ENCODE measurements at places on chromosomes 6 and 20.

DNA sequence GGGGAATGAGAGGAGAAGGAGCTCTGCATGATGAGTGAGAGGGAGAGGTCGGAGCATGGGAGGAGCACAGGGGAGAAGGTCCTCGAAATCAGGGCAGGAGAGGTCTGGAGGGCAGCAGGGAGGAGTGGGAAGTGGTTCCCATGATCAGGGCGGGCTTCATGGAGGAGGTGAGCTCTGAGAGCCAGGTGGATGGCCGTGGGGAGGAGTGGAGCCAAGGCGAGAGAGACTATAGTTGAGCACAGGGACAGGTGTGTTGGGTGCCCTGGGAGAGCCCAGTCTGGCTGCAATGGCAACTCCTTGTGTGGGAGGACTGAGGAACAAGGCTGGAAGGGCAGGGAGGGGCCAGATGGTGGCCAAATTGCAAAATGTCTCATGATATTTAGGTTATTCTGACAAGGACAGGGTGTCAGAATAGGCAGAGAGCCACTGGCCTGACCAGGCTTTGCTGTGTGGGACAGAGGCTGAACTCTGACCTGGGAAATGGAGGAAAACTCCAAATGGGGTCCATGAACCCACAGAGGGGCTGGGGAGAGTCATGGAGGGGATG lies 21.4 kb downstream of the TTBK1 start:
- no peaks in the 10 kb centered on the region for H3K36me3 ChIP-seq
- no peak for DNase-seq

- H3K36me3 ChIP-seq = no peaks in the 10 kb centered on the region
- H3K4me3 ChIP-seq = no peak overlapping the region
- no peak for DNase-seq
- peak overlapping the region; percentile 60 for H3K27ac ChIP-seq
These were observed 31.2 kb downstream of the CITED2 start for GRCh38 chr6:139343052-139343750.

DNA sequence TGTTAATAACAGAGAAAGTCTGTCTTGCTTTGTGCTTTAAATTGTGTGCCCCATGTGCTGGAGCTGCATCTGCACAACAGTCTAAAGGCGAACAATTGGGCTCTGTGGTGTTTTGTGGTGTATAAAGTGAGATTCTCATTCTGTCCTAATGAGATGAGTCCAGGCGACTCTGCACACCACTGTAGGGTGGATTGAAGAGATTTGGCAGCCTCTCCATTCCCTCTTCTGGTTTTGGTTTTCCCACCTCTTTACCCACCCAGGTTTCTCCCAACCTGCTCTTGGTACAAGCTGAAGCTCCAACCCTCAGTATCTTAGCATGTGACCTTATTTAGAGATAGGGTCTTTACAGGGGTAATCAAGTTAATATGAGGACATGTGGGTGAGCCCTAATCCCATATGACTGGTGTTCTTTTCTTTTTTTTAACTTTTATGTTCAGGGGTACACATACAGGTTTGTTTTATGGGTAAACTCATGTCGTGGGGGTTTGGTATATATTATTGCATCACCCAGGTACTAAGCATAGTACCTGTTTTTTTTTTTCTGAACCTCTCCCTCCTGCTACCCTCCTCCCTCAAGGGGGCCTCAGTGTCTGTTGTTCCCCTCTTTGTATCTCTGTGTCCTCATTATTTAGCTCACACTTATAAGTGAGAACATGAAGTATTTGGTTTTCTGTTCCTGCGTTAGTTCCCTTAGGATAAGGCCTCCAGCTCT lies 217.6 kb upstream of the DTNBP1 start:
- no peaks in the 10 kb centered on the region for H3K27me3 ChIP-seq
- peaks cover 42% of the 10 kb centered on the region for H3K4me1 ChIP-seq
- no peak overlapping the region for H3K4me3 ChIP-seq
- DNase-seq = no peak
- peak overlapping the region; percentile 93 for H3K27ac ChIP-seq
- H3K36me3 ChIP-seq = no peaks in the 10 kb centered on the region

DNA sequence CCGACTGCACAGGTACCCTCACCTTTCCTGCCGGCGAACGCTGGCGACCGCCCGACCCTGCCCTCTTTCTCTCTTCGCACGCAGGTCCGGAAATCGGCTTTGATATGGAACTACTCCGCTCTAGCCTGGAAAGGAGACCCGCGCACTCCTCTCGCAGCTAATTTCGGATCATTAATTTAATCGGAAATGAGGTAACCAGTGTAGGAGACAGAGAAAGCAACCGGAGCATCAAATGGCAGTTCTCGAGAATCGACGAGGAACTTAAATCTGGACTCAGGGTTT lies 949 bp upstream of the ATXN1 start:
- no peaks in the 10 kb centered on the region for H3K27me3 ChIP-seq
- H3K27ac ChIP-seq = peak overlapping the region; percentile 92

DNA sequence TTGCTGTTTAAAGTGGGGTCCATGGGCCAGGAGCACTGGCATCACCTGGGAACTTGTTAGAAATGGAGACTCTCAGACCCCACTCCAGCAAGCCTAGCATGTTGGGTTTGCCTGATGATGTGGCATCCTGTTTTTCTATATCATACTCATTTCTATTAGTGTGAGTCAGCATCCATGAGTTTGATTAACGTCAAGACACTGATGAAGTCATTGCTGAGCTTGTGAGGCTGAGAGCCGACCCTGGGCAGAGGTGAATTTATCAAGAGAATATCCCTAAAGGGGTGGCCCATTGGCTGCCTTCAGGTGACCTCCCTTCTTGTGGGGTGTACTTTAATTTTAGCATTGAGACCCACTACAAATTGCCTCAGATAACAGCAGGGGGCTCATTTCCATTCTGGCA lies 43.4 kb upstream of the RNF144B start:
- H3K27ac ChIP-seq = peak overlapping the region; percentile 47
- no peak overlapping the region for H3K4me3 ChIP-seq
- no peaks in the 10 kb centered on the region for H3K36me3 ChIP-seq
- peaks cover 12% of the 10 kb centered on the region for H3K27me3 ChIP-seq

DNA sequence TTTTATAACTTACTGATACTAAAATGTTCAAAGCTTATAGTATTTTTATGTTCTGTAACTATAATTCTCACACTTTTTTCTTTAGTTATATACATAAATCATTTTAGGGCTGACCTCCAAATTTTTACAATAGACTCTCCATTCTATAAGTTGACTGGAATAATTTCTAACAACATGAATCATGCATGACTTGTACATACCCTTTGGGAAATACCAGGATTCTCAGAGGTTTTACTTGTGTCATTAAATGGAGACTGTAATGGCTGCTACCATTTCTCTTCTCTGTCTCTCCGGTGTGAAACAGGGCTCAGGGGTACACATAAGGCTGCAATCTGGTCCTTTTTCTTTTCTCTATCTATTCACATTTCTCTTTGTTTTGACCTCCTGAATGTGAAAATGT lies 222.2 kb upstream of the FLRT3 start:
- H3K36me3 ChIP-seq = no peaks in the 10 kb centered on the region
- no peak overlapping the region for H3K4me3 ChIP-seq
- no peaks in the 10 kb centered on the region for H3K27me3 ChIP-seq
- H3K27ac ChIP-seq = no peak overlapping the region

- H3K4me3 ChIP-seq = no peak overlapping the region
- H3K27ac ChIP-seq = no peak overlapping the region
- H3K36me3 ChIP-seq = no peaks in the 10 kb centered on the region
These were observed 779.3 kb upstream of the CITED2 start for GRCh38 chr6:140153703-140154102.

DNA sequence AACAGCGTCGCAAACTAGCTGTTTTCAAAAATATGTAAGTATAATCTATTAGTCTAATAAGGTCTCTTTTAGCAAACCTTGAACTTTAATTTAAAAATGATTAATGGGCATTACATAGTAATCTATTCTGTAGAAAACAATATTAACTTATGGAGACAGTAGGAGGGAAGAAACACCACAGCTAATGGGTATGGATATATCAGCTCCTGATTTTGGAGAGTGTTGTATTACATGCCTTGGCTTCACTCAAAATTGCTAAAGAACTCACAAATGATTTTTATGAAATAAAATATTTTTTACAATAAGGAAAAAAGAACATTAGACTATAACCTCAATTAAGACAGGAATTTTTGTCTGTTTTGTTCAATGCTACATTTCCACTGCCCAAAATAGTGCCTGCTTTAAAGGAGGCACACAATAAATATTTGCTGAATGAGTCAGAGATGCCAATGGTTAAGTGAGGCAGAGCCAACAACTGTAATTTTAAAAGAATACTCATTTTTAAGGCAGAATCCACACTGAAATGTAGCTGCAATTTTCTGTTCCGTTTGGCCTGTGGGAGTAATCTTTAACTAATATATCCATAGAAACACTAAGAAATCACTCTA lies 15.7 kb downstream of the ATG5 start:
- peaks cover 50% of the 10 kb centered on the region for H3K4me1 ChIP-seq
- no peaks in the 10 kb centered on the region for H3K27me3 ChIP-seq
- H3K4me3 ChIP-seq = no peak overlapping the region
- no peak overlapping the region for H3K27ac ChIP-seq
- no peak for DNase-seq
- peaks cover 76% of the 10 kb centered on the region for H3K36me3 ChIP-seq

DNA sequence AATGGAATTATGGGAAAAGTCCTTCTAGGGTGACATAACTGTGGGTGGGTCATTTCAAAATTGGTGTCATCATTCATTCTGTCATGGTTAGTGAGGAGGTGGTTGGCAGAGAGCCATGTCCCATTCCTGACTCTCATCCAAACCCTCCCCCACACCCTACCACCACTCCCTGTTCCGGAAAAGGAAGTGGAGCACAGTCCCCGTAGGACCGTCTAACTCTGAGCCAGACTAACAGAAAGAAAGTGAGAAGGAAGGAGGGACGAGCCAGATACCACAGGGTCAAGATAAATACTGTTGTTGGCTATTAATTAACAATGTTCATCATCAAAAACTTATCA lies 4.8 kb downstream of the TRIM10 start:
- peaks cover 19% of the 10 kb centered on the region for H3K4me1 ChIP-seq
- no peak overlapping the region for H3K27ac ChIP-seq
- peaks cover 45% of the 10 kb centered on the region for H3K27me3 ChIP-seq
- H3K36me3 ChIP-seq = no peaks in the 10 kb centered on the region
- DNase-seq = no peak
- H3K4me3 ChIP-seq = no peak overlapping the region

DNA sequence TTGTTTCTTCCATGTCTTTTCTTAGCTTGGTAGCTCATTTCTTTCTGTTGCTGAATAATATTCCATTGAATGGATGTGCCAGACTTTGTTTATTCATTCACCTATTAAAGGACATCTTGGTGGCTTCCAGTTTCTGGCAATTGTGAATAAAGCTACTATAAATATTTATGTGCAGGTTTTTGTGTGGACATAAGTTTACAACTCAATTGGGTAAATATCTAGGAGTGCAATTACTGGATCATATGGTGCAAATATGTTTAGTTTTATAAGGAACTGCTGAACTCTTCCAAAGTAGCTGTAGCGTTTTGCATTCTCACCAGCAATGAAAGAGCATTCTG lies 16.8 kb upstream of the SDCBP2 start:
- no peak overlapping the region for H3K4me3 ChIP-seq
- peaks cover 28% of the 10 kb centered on the region for H3K4me1 ChIP-seq
- no peak overlapping the region for H3K27ac ChIP-seq

DNA sequence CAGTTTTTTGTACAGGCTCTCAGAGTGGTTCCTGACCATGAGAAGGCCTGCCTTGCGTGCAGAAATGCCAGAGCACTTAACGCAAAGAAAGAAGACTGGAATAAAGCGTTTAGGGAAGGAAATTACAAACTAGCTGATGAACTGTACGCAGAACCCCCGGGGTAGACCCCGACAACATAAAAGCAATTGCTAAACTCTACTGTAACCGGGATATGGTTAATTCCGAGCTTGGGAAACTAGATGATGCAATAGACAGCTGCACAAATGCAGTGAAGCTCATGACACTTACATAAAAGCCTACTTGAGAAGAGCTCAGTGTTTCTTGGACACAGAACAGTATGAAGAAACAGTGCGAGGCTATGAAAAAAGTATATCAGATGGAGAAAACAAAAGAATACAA lies 35.7 kb downstream of the CITED2 start:
- H3K27me3 ChIP-seq = no peaks in the 10 kb centered on the region
- no peak overlapping the region for H3K27ac ChIP-seq
- H3K4me3 ChIP-seq = no peak overlapping the region

DNA sequence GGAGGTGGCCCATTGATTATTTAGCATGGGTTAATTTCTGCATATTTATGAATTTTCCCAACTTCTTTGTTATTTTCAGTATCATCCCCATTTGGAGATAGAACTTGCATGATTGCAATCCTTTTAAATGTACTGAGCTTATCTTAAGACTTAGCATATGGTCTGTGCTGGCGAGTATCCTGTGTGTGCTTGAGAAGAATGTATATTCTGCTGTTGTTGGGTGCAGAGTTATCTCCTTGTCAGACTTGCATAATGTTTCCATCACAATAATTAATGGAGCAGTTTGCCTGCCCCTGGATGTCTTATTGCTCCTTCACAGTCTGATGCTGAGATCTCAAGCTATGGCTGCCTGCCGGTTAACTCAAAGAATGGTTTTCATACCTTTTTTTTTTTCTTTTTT lies 112.6 kb downstream of the CDYL start:
- peaks cover 47% of the 10 kb centered on the region for H3K4me1 ChIP-seq
- no peaks in the 10 kb centered on the region for H3K27me3 ChIP-seq
- H3K4me3 ChIP-seq = no peak overlapping the region
- no peak overlapping the region for H3K27ac ChIP-seq
- no peak for DNase-seq

GRCh38 chr20:9075264-9076095 lies 6.6 kb downstream of the PLCB4 start:
- H3K36me3 ChIP-seq = no peaks in the 10 kb centered on the region
- H3K4me1 ChIP-seq = no peaks in the 10 kb centered on the region
- H3K27ac ChIP-seq = no peak overlapping the region
- H3K27me3 ChIP-seq = peaks cover 6% of the 10 kb centered on the region
- DNase-seq = no peak
- H3K4me3 ChIP-seq = no peak overlapping the region

- no peaks in the 10 kb centered on the region for H3K4me1 ChIP-seq
- no peak overlapping the region for H3K4me3 ChIP-seq
- H3K27me3 ChIP-seq = peaks cover 25% of the 10 kb centered on the region
- no peak for DNase-seq
These were observed 158.6 kb downstream of the RNF144B start for GRCh38 chr6:18545726-18546125.

- no peak overlapping the region for H3K27ac ChIP-seq
- no peak for DNase-seq
- no peak overlapping the region for H3K4me3 ChIP-seq
- no peaks in the 10 kb centered on the region for H3K27me3 ChIP-seq
These were observed 84.9 kb upstream of the SIM1 start for GRCh38 chr6:100549406-100550167.

GRCh38 chr20:55935448-55936208 lies 69.7 kb downstream of the CBLN4 start:
- DNase-seq = no peak
- H3K4me1 ChIP-seq = no peaks in the 10 kb centered on the region
- H3K27me3 ChIP-seq = no peaks in the 10 kb centered on the region
- no peaks in the 10 kb centered on the region for H3K36me3 ChIP-seq

DNA sequence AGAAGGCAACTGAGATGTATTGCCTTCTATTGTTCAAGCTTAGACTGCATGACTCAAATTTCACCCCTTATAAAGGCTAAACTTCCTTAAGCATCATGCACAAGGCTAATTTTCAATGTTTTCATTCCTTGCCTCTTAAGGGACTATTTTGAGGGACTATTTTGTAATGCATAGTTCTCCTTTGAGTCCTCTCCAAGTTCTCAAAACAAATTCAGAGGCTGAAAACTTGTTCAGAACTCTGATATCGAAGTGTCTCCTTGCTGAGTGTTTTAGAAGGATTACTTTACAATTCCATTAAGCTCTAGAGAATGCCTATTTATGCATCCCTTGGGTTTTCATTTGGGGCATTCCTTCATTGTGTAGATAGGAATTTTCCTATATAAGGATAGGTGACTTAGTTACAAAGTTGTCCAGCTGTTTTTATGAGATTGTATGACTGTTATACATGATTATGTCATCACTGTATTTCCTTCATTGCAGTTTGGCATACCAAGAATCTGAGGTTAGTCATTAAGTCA lies 41.7 kb downstream of the COL19A1 start:
- H3K27me3 ChIP-seq = peaks cover 12% of the 10 kb centered on the region
- no peak overlapping the region for H3K4me3 ChIP-seq
- H3K27ac ChIP-seq = no peak overlapping the region
- H3K4me1 ChIP-seq = no peaks in the 10 kb centered on the region

Data from activated T-cell treated with anti-CD3 and anti-CD28 coated beads, Interleukin-2, amount 50 U/mL, for 24 hours (primary cell).